ENCODE measurements at places on chromosomes 11 and 22. TPM values are rescaled to one million over a fixed set of nuclear protein-coding genes. Genes with fewer than 3 reads are reported as not detected.

Gene WNT7B
- total RNA-seq, result not detected

- peaks cover 34% of the 10 kb centered on the region for H3K4me1 ChIP-seq
- H3K27me3 ChIP-seq, result no peaks in the 10 kb centered on the region
- DNase-seq, result no peak
- no peak overlapping the region for H3K4me3 ChIP-seq
- H3K36me3 ChIP-seq, result no peaks in the 10 kb centered on the region
These were observed 115.6 kb downstream of the PTPRJ start for GRCh38 chr11:48095779-48096470.

Gene SCGB1D4
- total RNA-seq, result not detected

GRCh38 chr11:16160146-16160545, 196.2 kb downstream of the SOX6 start:
- H3K4me1 ChIP-seq, result no peaks in the 10 kb centered on the region
- DNase-seq, result no peak
- H3K36me3 ChIP-seq, result no peaks in the 10 kb centered on the region
- H3K27ac ChIP-seq, result no peak overlapping the region
- no peaks in the 10 kb centered on the region for H3K27me3 ChIP-seq

- peaks cover 3% of the 10 kb centered on the region for H3K27me3 ChIP-seq
- no peak overlapping the region for H3K27ac ChIP-seq
- no peak overlapping the region for H3K4me3 ChIP-seq
- no peaks in the 10 kb centered on the region for H3K4me1 ChIP-seq
- no peaks in the 10 kb centered on the region for H3K36me3 ChIP-seq
These were observed 41.1 kb downstream of the RPL27A start for GRCh38 chr11:8723711-8724110.

- no peaks in the 10 kb centered on the region for H3K36me3 ChIP-seq
- H3K27me3 ChIP-seq, result peaks cover 59% of the 10 kb centered on the region
- no peak overlapping the region for H3K4me3 ChIP-seq
- DNase-seq, result no peak
- peaks cover 6% of the 10 kb centered on the region for H3K4me1 ChIP-seq
These were observed 14.4 kb downstream of the PRSS23 start for GRCh38 chr11:86814775-86815174.

GRCh38 chr11:26780376-26781085, 58.7 kb upstream of the SLC5A12 start:
- H3K27ac ChIP-seq, result no peak overlapping the region
- no peak for DNase-seq
- no peaks in the 10 kb centered on the region for H3K36me3 ChIP-seq
- no peaks in the 10 kb centered on the region for H3K4me1 ChIP-seq

Gene UBQLN3
- not detected for total RNA-seq

Gene DDX25
- 0.14 TPM for total RNA-seq

- H3K27ac ChIP-seq, result peak overlapping the region; percentile 85
- no peaks in the 10 kb centered on the region for H3K36me3 ChIP-seq
- peak overlapping the region; percentile 12 for H3K4me3 ChIP-seq
- peaks cover 37% of the 10 kb centered on the region for H3K4me1 ChIP-seq
- H3K27me3 ChIP-seq, result no peaks in the 10 kb centered on the region
These were observed 4.5 kb downstream of the MYEOV start for GRCh38 chr11:69298267-69299022.

- no peaks in the 10 kb centered on the region for H3K4me1 ChIP-seq
- H3K4me3 ChIP-seq, result no peak overlapping the region
- peaks cover 6% of the 10 kb centered on the region for H3K27me3 ChIP-seq
- no peaks in the 10 kb centered on the region for H3K36me3 ChIP-seq
- no peak for DNase-seq
- no peak overlapping the region for H3K27ac ChIP-seq
These were observed 118.3 kb upstream of the CD82 start for GRCh38 chr11:44446996-44447771.

DNA sequence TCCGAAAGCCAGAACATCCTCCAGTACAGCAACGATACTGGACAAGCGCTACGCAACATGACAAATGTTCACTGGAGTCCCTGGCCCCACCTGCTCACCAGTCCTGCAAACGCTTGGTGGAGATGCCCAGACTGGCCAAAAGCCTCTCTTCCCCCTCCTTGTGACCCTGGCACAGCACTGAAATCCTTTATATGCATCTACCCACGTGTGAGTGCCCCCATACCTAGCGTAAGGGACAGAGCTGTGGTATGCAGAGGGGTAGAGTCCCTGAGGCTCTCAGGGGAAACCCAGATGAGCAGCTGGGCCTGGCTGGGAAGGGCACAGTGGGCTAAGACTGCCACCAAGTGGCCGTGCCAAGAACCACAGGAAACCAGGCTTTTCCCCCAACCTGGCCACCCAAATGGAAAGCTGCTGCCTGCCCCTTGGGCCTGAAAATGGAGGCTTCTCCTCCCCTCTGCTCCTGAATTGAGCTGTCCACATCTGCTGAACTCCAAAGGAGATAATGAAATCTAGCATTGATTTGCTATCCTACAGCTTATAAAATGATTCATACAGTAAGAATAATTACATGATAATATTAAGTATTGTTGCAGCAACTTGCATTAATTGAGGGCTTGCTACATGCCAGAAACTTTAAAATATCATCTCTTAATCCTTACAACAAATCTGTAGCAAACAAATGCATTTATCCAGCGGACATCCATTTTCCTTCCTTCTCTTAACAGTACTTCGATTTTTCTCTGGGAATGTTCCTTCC, 24.8 kb upstream of the TTC12 start:
- peaks cover 2% of the 10 kb centered on the region for H3K4me1 ChIP-seq
- H3K27ac ChIP-seq, result no peak overlapping the region
- H3K36me3 ChIP-seq, result no peaks in the 10 kb centered on the region
- peak; percentile 70 for DNase-seq
- no peaks in the 10 kb centered on the region for H3K27me3 ChIP-seq

GRCh38 chr11:111589114-111589513, 13.1 kb upstream of the SIK2 start:
- H3K36me3 ChIP-seq, result no peaks in the 10 kb centered on the region
- no peaks in the 10 kb centered on the region for H3K27me3 ChIP-seq
- DNase-seq, result no peak
- peaks cover 2% of the 10 kb centered on the region for H3K4me1 ChIP-seq

Gene LTO1
- 18.7 TPM for total RNA-seq

DNA sequence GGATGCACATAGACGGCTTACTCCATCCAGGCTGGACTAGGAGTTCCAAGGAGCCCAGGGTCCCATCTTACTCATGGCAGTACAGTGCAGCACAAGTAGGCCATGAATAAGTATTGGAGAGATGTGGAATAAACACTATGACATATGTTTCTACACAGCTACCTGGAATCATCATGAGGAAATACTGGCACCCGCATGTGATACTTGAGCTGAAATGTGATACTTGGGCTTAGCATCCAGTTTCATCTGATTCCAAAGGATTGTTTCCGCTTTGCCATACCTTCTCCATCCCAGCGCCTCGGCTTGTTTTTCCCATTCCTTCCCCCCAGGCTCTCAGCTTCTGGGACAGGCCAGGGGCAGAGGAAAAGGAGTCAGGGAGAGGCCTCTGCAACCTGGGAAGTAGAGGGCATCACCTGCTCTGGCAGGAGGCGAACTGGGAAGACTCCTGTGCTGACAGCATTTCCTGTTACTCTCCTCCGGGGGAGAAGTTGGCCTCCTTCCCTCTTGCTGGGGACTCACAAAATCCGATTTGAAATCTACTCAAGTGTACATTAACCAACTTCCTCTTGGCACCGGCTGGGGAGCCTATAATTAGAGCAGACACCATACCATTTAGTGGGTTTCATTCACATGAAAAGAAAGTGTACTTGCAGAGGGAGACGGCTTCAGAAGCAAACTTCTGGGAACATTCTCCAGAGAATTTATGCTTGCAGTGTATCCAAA, 187.8 kb downstream of the MIAT start:
- no peaks in the 10 kb centered on the region for H3K36me3 ChIP-seq
- no peak overlapping the region for H3K27ac ChIP-seq
- H3K27me3 ChIP-seq, result no peaks in the 10 kb centered on the region
- H3K4me3 ChIP-seq, result no peak overlapping the region
- DNase-seq, result no peak
- H3K4me1 ChIP-seq, result no peaks in the 10 kb centered on the region

- DNase-seq, result no peak
- no peak overlapping the region for H3K27ac ChIP-seq
- H3K27me3 ChIP-seq, result no peaks in the 10 kb centered on the region
These were observed 9.4 kb downstream of the TRIM29 start for GRCh38 chr11:120128392-120129119.

Gene CDC42BPG
- total RNA-seq, result 0.54 TPM

Gene MCHR1
- total RNA-seq, result not detected

- H3K4me1 ChIP-seq, result no peaks in the 10 kb centered on the region
- H3K4me3 ChIP-seq, result no peak overlapping the region
- no peak for DNase-seq
- H3K27ac ChIP-seq, result no peak overlapping the region
- no peaks in the 10 kb centered on the region for H3K27me3 ChIP-seq
These were observed 407.4 kb downstream of the LARGE1 start for GRCh38 chr22:33512908-33513307.

GRCh38 chr11:58625826-58626460, 3.5 kb downstream of the CNTF start:
- peaks cover 31% of the 10 kb centered on the region for H3K36me3 ChIP-seq
- no peak for DNase-seq
- H3K4me1 ChIP-seq, result peaks cover 14% of the 10 kb centered on the region
- H3K4me3 ChIP-seq, result no peak overlapping the region
- H3K27ac ChIP-seq, result no peak overlapping the region
- no peaks in the 10 kb centered on the region for H3K27me3 ChIP-seq

- no peak overlapping the region for H3K27ac ChIP-seq
- H3K4me3 ChIP-seq, result no peak overlapping the region
- no peaks in the 10 kb centered on the region for H3K27me3 ChIP-seq
These were observed 302.1 kb downstream of the CADM1 start for GRCh38 chr11:115202074-115202473.

- no peaks in the 10 kb centered on the region for H3K27me3 ChIP-seq
- H3K36me3 ChIP-seq, result peaks cover 44% of the 10 kb centered on the region
- DNase-seq, result peak; percentile 100
- peaks cover 57% of the 10 kb centered on the region for H3K4me1 ChIP-seq
- H3K27ac ChIP-seq, result peak within 1 kb of the TSS; percentile 99
- H3K4me3 ChIP-seq, result peak within 1 kb of the TSS; percentile 99
These were observed at the start of the genes CPSF7 and SDHAF2 for GRCh38 chr11:61429691-61430582. TSS of gene CPSF7 (minus strand) at chr11:61429975. CDS start at chr11:61429235, 740 bp downstream. TSS of gene SDHAF2 (plus strand) at chr11:61430124. CDS start at chr11:61430147, 23 bp downstream.

Measured in activated naive CD8-positive, alpha-beta T cell treated with anti-CD3 and anti-CD28 coated beads for 36 hours (primary cell).